ENCODE measurements at places on chromosomes 6 and 20.

GRCh38 chr6:105301072-105301503 lies 101.8 kb downstream of the PREP start:
- no peak for DNase-seq

- DNase-seq: no peak
Observed at GRCh38 chr6:7974938-7975763, 64.6 kb upstream of the TXNDC5 start.

GRCh38 chr6:71082033-71082650 lies 125.3 kb upstream of the B3GAT2 start:
- DNase-seq: no peak

- DNase-seq: no peak
Observed at GRCh38 chr6:88238901-88239300, 72.8 kb upstream of the CNR1 start.

- DNase-seq: no peak
Observed at GRCh38 chr20:17762243-17762872, 62.6 kb downstream of the BANF2 start.

GRCh38 chr20:49893242-49894072 lies 21.9 kb downstream of the SPATA2 start:
- DNase-seq: no peak

- DNase-seq: no peak
Observed at GRCh38 chr20:43408848-43409576, 48.7 kb upstream of the SRSF6 start.

GRCh38 chr20:33812908-33813462 lies 1.8 kb downstream of the CHMP4B start:
- DNase-seq: no peak

DNA sequence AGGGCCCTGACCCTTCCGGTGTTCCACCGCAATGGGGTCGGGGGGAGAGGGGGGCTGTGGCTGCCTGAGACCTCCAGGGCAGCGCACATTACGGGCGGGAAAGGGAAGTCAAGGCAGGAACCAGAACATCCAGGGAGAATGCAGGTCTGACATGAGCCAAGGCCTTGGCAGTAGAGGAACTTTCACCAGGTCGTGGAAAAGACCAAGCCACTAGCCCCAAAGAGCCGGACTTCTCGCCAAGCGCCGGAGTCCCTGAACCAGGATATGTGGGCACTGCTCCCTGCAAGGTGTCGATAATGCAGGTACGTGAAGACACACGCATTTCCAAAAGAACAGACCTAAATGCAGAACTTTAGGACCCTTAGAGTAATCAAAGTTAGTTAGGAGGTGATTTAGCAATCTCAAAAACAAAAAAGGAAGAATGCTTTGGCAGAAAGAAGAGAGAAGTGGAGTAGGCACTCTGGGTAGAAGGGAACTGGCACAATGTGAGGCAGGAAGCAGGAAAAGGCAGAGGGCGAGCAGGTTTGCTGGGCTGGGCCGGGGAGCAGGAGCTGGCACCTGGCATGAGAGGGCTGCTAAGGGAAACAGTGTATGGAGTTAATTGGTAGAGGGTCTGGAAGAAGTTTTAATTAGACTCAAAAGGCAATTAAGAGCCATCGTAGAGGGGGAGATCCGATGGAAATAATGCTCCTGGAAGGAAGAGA lies 14.3 kb downstream of the POU3F2 start:
- DNase-seq: no peak

DNA sequence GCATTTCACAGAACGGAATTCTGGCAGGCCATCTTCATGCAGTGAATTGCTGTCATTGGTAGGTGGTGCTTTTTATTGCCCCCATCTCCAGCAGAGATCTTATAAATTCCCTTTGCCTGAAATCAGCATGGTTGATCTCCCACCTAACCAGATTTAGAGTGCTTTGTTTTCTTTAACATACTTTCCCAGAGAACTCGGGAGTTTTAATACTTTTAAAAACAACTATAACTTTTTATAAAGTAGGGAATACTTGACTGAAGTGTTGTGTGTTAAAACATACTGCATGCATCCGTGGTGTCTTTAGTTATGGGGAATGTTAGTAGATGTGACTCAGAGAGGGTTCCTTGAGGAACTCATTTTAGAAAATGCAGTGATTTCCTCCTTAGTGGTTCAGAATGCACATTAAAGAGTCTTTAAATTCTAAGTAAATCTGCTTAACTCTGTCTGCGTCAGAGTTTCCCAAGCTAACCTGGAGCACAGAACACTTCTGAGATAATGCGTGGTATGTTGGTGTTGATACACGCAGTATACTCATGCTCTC lies 54.9 kb downstream of the AKAP12 start:
- no peak for DNase-seq

- no peak for DNase-seq
Observed at GRCh38 chr6:21592953-21593352, 598 bp upstream of the SOX4 start.

DNA sequence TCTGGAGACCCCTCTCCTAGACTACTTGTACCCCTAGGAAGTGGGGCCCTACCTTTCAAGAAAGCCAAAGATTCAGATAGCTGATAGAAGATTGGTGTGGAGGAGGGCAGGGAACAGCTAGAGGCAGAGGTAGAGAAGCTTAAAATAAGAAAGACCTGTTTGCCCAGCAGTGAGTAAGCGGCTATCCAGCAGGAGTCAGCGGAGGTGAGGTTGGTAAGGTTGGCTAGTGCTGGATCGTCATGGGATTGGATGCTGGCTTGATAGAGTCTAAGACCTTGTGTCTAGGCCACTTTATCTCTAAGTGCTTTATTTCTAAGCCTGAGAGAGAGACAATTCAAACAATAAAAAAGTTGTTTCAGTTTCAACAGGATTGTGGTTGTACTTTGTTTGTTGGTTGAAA lies 19.1 kb downstream of the ANKS1A start:
- DNase-seq: no peak

DNA sequence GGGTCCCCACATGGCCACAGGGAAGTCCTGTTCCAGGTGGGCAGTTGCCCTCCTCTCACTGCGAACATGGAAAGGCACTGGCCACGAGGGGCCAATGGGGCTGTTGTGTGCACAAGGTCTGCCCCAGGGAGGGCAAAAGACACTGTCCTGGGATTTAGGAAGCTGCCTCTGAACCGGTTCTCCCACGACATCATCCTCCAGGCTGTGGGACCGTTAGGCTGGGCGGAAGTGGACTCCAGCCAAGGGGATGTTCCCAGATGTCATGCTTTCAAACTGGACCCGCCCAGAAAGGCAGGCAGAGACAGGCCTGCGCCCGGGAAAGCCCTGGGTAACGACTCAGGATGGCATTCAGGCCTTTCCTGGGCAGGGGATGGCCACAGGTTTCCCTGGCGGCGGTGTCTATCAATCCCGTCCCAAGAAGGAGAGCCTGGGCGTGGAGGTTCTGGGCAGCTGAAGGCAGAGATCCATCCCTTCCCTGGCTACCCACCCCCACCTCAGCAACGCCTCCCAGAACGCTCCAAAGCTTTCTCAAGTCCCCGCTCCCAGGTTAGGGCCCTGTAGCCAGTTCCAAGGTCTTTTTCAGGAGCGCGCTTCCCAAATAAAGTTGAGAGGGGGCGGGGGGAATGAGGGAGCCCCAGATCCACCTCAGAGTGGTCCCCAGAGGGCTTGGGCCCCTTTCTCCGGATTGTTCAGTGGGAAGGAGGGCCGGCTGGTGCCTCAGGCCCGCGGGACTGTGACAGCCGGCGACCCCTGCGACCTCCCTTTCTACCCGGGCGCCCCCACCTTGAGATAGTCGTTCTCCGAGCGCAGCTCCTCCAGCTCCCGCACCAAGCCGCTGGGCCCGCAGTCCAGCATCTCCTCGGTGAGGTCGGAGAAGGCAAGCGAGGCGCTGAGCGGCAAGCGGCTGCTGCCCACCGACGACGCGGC lies 13.8 kb upstream of the TLDC2 start:
- DNase-seq: no peak
